ENCODE measurements at places on chromosomes 6 and 20.

DNA sequence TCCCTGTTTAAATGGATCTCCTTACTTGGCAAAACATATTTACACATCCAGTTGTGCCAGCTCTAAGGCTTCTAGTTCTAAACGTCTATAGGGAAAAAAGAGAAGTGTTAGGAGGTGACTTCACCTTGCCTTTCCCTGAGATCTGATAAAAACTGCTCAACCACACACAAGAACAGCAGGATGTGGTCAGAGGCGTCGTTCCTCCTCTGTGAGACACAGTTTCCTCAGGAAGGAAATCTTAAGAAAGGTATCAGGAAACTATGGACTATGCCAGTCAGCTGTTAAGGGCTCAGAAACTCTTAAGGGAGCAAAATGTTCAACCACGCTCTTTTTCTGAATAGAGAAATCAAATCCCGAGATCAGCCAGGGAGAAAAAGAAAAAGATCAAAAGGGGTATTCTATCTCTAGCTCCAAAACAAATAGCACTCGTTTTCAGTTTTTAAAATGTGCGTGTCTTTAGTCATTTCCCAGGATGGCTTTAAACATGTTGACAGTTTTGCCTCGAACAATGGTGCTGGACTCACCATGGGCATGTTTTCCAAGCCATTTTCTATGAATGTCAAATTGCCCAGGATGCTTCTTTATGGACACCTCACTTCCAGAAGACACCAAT, 154.5 kb downstream of the HACE1 start:
- DNase-seq = no peak

DNA sequence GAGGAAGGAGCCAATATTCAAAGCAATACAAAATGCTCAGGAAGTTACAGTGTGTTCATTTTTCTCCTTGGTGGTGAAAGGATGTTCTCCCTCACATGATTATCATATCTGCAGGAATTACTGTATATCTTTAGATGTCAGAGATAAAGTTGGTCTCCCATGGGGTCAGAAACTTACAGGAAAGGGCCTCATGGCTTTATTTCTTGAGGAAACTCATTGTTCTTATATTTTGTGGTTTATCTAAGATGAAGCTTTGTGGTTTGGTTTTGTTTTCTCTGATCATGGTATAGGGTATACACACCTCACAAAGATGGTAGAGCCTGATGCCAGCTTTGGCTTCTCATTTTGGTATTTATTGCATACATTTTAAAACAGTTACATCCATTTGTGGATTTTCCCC, 100.5 kb upstream of the STXBP5 start:
- DNase-seq = no peak

DNA sequence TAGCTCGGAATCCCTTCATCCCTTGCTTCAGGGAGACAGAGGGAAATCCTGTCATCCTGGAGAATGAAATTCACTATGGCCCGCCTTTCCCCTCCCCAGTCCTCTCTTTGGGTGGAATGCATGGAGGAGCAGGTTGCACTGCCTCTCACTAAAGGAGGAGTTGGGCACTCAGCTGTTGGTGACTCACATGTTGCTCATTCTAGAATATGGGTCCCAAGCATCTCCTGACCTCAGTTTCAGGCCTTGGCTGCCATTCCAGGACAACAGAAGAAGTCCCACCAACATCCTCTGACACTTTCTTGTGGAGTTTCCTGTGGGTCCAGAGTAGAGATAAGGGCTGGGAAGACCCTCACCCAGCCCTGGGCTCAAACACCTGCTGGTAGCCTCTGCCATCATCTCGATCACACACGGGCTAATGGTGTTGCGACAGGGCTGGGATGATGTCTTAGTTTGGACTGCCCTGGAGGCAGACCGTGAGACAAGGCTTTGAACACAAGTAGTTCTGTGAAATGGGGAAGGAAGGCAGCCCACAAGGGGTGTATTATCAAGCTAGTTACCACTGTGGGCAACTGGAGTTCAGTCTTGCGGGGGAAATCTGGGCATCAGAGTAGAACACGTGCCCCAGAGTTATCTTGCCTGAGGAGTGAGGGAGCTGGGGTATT, 52.4 kb upstream of the RNF24 start:
- no peak for DNase-seq

DNA sequence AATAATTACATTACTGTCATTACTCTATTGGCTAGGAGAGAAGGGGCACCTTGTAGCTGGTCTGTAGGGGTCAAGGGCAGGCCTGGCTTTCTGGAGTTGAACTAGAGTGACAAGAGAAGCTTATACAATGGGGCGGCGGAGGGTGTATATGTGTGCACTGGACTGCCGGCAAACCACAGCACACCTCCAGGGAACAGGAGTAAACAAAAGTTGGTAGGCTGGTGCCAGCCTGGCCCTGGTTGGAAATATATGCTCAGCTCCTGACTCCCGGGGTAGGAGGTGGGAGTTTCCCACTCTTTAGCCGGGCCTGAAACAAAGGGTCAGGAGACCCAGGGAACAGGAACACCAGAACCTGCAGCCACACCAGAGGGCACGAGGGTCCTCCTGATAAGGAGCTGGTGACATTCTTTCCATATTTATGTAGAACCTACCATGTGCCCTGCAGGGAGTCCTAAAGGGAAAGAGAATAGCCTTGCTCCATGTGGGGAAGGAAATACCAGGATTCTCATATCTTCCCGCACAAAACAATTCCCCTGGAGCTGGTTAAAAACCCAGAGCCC, 5.1 kb downstream of the C6orf132 start:
- DNase-seq = no peak

DNA sequence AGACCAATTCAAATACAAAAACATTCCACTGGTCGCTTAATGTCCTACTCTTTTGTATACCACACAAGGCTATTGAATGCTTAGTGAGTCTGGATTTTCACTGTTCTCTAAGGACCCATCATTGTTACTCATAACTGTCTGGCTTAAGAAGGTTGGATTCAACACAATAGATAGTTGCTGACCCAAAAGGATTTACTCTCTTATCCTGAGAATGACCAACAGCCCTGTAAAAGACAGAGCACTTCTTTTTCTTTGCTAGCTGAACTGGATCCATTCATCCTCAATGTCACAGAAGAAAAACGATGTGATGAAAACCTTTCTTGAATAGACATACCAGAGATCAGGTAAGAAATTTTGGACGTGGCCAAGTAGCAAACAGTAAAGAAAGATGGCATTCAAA, 645.6 kb downstream of the KHDRBS2 start:
- DNase-seq = no peak

DNA sequence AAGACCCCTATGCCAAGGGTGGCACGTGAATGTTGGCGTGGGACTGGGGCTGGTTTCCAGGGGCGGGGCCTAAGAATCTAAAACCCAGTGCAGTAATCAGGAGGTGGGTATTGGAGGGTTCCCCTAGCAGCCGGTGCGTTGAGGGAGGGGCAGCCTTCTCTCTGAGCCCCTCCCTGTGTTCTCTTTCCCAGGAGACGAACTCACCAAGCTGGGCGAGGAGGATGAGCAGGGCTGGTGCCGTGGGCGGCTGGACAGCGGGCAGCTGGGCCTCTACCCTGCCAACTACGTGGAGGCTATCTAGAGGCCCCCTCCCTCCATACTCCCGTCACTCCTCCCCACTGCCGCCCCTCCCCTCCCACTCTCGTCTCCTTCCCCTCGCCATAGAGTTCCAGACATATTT, 23.9 kb downstream of the SPDEF start:
- DNase-seq = no peak

DNA sequence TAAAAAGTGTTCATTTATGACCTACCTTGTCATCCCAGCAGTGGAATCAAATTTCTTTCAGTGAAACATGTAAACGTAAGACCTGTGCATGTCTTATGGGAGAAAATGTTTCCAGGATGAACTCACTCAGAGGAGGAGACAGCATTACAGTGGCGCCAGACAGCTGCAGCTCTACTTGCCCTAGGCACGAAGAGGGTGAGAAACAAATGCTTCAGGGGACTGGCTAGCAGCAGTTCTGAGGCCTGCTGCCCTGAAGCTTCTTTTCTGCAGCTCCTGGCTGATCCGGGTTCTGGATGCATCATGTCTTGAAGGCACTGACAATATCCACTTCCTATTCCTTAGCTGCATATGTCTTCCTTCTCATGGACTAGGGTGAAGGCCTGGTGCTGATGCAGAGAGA, 120.2 kb downstream of the QRSL1 start:
- DNase-seq = no peak

DNA sequence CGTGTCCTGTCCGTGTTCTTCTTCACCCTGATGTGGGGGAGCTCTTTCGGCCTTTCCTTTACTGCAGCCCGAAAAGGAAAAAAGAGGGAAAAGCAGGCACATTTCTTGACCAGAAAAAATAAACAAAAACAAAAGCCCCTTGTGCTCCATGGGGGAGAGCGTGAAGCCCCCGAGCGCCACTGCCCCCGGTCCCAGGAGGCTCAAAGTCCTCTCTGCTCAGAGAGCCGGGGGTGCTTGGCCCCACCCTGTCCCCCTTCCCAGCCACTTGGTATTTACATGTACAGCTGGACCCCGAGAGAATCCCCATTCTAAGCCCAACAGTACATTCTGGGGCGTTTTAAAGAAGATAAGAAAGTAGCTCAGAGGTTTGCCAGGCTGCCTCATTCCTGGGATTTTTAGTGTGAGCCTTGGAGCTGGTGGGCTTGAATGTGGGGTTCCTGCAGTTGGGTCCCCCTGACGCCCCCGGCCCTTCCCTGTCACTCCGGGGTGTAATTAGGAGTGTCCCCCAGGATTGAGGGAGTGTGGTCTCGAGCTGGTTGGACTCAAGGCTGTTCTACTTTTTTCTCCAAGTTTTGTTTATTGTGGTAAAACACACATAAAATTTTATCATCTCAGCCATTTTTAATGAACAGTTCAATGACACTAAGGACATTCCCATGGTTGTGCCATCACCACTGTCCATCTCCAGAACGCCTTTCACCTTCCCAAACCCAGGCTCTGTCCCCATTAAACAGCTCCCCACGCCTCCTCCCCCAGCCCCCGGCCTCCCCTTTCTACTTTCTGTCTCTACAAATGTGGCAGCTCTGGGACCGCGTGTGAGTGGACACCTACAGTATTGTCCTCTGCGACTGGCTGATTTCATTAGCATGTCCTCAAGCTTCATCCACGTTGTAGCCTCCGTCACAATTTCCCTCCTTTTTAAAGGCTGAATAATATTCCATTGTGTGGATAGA, 55.7 kb upstream of the BHLHE23 start:
- no peak for DNase-seq

DNA sequence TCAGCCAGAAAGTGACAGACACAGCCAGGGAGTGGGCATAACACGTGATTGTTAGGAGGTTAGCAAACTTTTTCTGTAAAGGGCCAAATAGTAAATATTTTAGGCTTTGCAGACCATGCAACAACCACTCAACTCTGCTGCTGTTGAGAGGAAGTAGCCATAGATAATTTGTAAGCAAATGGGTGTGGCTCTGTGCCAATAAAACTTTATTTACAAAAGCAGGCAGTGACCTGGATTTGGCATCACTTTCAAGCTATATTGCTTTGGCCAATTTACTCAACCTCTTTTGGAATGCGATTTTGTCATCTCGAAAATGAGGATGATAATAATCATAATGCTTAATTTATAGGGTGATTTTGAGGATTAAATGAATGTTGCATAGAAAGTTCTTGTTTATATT, 152.6 kb downstream of the TSHZ2 start:
- DNase-seq = no peak

DNA sequence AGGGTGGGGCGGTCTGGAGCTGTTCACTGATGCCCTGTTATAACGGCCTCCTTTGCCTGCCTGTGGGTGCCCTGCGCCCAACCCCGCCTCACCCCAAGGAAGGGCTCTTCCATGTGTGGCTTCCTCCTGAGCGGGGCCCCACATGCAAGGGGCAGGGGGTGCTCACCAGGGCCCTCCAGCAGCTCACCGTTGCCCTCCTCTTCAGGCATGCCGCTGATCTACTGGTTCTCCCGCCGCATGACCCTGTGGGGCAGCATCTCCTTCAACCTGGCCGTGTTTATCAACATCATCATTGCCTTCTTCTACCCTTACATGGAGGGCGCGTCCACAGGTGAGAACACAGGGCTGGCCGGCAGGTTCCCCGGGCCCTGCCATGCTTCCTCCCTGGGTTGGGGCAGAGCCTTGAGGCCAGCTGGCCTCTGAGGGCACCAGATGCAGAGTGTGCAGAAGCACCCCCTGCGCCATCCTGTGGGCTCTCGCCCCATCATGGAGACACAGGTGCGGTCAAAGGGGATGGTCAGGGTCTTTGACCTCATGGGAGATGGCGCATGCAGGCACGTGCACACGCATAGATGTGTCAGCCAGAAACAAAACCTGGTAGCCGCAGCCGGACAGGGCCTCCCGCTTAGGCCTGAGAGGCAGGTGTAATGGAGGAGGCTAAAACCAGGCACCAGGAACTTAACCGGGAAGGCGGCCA, 22.9 kb downstream of the UQCC2 start:
- no peak for DNase-seq

DNA sequence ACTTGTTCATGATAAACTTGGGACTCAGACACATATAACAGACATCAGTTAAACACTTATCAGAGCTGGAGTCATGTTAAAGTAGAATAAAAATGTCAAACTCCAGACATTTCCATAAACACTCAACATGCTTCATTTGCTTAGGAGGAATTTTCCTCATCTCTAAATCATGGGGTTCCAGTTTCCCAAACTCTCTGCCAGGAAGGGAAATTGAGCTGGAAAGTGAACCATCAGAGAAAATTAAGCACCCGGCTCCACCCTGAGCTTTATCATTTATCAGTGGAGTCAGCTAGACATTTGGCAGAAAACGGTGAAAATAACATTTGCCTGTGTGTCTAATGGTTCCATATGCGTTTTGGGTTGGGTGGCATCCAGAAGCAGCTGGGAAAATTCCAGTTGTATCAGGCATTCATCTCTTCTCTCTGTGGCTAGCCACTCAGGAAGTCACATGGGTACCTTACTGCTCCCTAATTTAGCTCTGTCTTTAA, 25.3 kb upstream of the ZNFX1 start:
- no peak for DNase-seq

DNA sequence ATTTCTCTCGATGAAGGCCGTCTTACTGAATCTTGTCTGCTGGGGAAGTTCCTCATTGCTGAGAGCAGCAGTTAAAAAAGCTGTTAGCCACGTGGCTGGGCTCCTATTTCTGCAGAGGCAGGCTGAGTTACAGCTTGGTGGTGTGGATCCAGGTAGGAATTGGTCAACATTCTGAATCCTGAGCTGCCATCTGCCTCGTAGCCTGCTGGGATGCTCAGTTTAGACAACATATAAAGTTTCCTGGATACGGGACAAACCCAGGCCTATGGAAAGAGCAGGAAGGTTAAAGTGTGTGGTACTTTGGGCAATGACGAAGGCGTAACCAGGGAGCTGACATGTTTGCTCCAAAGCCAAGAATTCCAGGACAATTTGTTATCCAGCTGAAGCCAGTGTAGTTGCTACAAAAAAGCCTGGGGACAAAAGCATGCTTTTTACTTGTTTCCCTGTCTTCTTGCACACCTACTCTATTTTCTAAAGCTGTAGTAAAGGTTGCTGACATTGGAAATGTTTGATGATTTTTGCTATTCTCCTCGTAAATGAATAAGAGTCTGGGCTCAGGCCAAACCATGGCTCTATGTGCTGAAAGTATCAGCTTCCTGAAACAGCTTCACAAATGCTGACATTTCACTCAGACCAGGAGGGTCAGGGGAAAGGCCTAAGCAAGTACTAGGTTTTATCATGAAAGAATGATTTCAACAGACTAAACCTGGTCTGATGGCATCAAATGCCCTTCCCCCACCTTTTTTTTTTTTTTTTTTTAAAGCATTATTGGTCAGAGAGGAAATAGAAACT, 12.4 kb upstream of the MYLK2 start:
- no peak for DNase-seq

- DNase-seq = peak; percentile 75
Measured at GRCh38 chr20:48682529-48683363, 145.1 kb downstream of the PREX1 start.

- DNase-seq = no peak
Measured at GRCh38 chr6:47710295-47710694, 11.9 kb downstream of the ADGRF4 start.

- no peak for DNase-seq
Measured at GRCh38 chr20:47489448-47489872, 12.2 kb upstream of the NCOA3 start.
